CD8-positive, alpha-beta memory T cell (primary cell): ENCODE measurements at places on chromosomes 7 and 10. TPM values are rescaled to one million over a fixed set of nuclear protein-coding genes. Genes with fewer than 3 reads are reported as not detected.

DNA sequence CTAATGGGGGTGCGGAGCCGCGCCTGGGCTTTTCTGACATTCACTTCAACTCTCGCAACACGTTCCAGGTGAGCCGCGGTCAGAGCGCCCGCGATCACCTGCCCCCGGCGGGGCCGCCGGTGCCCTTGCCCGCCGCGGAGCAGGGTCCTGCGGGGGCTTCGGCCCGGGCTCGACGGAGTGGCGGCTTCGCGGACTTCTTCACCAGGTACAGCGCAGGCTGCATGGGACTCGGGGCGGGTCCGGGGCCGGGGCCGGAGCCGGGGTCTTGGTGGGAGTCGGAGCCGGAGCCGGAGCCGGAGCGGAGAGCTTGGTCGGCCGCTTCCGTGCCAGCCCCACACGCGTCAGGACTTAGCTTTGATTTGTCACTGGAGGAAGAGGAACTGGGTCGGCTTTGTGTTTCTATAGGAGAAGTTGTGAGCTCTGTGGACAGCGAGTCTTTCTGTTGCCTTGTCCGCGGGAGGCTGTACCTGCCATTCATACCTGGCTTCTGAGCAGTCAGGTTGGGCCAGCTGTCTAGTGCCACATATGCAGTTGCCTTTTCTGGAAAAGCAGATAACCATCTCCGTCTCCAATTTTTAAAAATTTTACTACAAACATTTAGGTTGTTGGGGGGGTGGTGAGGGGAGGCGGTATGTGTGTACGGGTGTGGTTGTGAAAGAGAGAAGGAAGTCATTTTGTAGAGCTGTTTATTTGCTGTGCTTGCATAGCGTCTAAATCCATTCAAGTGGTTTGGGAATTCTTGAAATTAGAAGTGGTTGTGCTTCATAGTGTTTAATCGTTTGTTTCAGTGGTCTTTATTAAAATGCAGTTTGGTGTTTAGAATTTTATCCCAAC, 1.3 kb downstream of the TBC1D12 start:
- peaks cover 22% of the 10 kb centered on the region for H3K27me3 ChIP-seq
- peak overlapping the region; percentile 7 for H3K4me3 ChIP-seq
- DNase-seq = peak; percentile 3

DNA sequence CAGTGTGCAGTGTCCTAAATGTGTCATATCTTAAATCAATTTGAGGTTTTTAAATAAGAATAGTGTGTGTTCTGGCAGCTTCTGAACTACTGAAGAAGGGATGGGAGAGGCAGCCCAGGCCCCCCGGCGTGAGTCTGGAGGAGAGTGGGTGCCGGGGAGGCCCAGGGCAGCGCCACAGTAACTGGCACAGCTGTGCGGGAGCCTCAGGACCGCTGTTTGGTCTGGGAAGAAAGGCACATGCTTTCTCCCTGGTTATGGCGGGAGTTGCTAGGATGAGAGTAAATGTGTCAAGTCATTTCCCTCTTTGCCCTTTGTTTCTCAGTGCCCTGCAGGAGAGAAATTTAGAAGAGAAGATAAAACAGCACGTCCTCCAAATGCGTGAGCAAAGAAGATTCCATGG, 31.9 kb upstream of the PWWP2B start:
- no peaks in the 10 kb centered on the region for H3K4me1 ChIP-seq
- DNase-seq = no peak
- no peaks in the 10 kb centered on the region for H3K27me3 ChIP-seq

- no peaks in the 10 kb centered on the region for H3K4me1 ChIP-seq
- H3K36me3 ChIP-seq = no peaks in the 10 kb centered on the region
- no peak overlapping the region for H3K27ac ChIP-seq
- no peak for DNase-seq
Observed at GRCh38 chr10:34405611-34406462, 409.3 kb downstream of the PARD3 start.

- DNase-seq = no peak
- no peak overlapping the region for H3K4me3 ChIP-seq
- no peaks in the 10 kb centered on the region for H3K36me3 ChIP-seq
- no peak overlapping the region for H3K27ac ChIP-seq
- H3K4me1 ChIP-seq = no peaks in the 10 kb centered on the region
Observed at GRCh38 chr10:110822712-110823311, 48.9 kb upstream of the PDCD4 start.

- H3K27ac ChIP-seq = no peak overlapping the region
- H3K36me3 ChIP-seq = no peaks in the 10 kb centered on the region
- no peak for DNase-seq
- no peaks in the 10 kb centered on the region for H3K4me1 ChIP-seq
Observed at GRCh38 chr10:25441270-25441669, 266.5 kb downstream of the GPR158 start.

GRCh38 chr10:131858118-131858515, 42.7 kb upstream of the PPP2R2D start:
- H3K36me3 ChIP-seq = no peaks in the 10 kb centered on the region
- H3K27ac ChIP-seq = no peak overlapping the region
- no peaks in the 10 kb centered on the region for H3K27me3 ChIP-seq
- no peak overlapping the region for H3K4me3 ChIP-seq

DNA sequence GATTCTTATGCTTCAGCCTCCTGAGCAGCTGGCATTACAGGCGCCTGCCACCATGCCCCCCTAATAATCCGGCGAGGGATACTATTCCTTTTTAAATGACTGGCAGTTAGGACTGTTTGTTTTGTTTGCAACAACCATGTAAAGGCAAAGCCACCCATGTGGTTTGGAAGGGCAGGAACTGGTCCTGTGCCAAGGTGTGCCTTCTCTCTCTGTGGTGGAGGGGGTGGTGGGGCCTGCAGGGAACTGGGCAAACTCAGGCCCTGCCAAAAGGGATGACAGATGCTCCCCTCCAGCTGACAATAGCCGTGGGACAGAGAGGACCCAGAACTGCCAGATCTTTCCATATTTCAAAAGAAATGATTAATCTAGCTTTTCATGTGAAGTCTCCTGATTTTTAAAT, 23.5 kb upstream of the WAPL start:
- no peaks in the 10 kb centered on the region for H3K36me3 ChIP-seq
- H3K27ac ChIP-seq = no peak overlapping the region
- no peaks in the 10 kb centered on the region for H3K27me3 ChIP-seq
- H3K4me3 ChIP-seq = no peak overlapping the region
- peaks cover 3% of the 10 kb centered on the region for H3K4me1 ChIP-seq
- no peak for DNase-seq

DNA sequence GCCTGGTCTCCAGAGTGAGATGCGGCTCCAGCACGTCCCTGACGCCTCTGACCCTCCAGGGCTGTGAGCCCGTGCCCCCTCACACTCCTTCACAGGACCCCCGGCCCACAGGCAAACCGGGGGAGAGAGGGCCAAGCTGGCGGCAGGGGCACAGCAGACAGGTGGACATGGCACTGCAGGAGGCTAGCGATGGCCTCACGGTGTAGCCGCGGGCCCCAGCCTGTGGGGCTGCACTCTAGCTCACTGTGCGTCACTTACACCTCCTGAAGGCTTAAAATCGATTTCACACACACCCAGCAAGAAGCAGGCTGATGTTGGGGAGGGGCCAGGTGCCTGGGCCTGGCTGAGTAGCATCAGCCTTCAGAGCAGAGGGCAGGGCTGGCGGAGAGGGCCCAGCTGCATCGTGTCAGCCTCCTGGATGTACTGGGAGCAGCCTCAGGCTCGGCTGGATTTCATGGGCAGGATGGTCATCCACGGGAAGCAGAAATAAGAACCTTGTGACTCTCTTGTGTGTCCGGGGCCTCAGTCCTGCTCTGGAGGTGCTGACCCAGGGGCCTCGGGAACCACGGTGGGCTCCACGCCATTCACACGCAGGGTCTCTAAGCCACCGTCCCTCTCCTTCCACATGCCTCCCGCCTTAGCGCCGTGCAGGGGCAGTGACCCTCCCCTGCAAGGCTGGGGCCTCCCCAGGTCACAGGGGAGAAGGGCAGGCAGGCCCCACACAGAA, 19.4 kb upstream of the KNDC1 start:
- no peaks in the 10 kb centered on the region for H3K4me1 ChIP-seq
- H3K27ac ChIP-seq = no peak overlapping the region
- no peak for DNase-seq
- H3K36me3 ChIP-seq = no peaks in the 10 kb centered on the region
- no peaks in the 10 kb centered on the region for H3K27me3 ChIP-seq
- H3K4me3 ChIP-seq = no peak overlapping the region

SPDYE6 gene
- polyA plus RNA-seq = 0.89 TPM

ICA1 gene
- 3.3 TPM for polyA plus RNA-seq

ENTPD1 gene
- polyA plus RNA-seq = 3.3 TPM

C10orf90 gene
- polyA plus RNA-seq = not detected
